ENCODE measurements at places on chromosomes 7 and 10. TPM values are rescaled to one million over a fixed set of nuclear protein-coding genes. Genes with fewer than 3 reads are reported as not detected.

GRCh38 chr10:99656199-99657064 is 2.9 kb upstream of the ENTPD7 start:
- DNase-seq: no peak

Gene DBF4
- 9.4 TPM for total RNA-seq

Gene SH2D4B
- not detected for total RNA-seq

DNA sequence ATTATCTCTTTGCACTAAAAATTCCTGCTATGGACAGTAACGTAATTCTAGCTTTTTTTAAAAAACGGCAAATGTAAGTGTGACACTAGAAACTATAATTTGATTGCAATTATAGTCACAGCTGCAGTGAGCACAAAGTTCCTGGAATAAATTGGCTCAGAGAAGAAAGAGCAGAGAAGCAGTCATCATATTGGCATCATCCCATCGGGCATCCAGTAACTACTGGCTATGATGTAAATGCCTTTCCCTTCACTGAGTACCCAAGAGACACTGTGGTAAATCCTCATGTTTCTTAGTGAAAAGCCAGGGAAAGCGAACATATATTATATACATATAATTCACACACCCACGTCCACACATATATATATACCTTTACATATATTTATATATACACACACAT is 43.6 kb downstream of the PIP4K2A start:
- DNase-seq: peak; percentile 67

- DNase-seq: no peak
Measured at GRCh38 chr10:87658858-87659555, 671 bp upstream of the PAPSS2 start.

DNA sequence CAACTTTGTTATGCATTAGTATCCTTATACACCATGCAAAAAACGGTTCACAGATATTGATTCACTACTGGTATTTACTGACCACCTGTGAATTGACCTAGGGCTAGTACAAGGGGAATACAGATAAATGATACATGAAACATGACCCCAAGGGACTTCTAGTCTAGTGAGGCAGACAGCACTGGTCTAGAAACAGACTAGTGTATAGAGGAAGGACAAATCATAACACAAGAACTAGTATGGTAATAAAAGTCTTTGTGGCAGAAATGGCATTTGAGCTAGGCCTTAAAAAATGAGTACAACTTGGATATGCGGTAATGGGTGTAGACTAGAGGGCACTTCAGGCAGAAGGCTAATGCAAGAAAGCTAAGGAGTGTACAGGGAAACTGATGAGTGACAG is 86.6 kb downstream of the SLC25A13 start:
- no peak for DNase-seq

DNA sequence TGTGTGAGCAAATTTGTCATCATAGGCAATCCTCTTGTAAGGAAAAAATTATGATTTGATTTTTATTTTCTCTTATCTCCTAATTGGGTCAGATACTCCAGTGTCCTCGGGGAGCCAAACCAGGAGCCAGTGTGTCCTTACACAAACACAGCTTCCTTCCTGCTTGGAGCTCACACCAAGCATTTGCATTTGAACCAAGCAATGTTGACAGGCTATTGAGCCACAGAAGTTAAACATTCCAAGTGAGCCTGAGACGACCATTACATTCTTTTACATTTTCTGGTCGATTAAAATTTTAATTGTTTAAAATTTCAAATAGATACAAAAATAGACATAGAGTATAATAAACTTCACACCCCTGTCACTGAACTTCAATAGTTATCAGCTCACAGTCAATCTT is 194.8 kb downstream of the CFTR start:
- no peak for DNase-seq

Gene ATP6V0A4
- 0.25 TPM for total RNA-seq

Gene ERVW-1
- total RNA-seq: 0.19 TPM

- no peak for DNase-seq
Measured at GRCh38 chr7:130096243-130096827, 26.0 kb downstream of the KLHDC10 start.

DNA sequence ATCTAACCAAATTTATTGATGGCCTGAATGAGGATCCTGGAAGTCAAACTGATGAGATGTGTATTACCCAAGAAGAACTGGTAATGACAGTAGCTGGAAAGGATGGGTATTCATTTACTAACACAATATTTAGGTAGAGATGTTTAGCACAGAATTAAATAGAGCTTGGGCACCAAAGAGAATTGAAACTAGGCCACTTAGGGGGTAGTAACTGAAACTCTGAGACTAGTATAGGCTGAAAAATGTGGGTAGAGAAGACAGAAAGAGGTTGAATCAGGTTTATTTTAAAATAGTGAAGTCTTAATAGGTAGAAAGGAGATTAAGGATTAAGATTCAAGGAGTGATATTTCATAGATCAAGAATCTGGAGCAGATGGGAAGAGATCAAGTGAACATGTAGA is 155.8 kb downstream of the MLLT10 start:
- no peak for DNase-seq

DNA sequence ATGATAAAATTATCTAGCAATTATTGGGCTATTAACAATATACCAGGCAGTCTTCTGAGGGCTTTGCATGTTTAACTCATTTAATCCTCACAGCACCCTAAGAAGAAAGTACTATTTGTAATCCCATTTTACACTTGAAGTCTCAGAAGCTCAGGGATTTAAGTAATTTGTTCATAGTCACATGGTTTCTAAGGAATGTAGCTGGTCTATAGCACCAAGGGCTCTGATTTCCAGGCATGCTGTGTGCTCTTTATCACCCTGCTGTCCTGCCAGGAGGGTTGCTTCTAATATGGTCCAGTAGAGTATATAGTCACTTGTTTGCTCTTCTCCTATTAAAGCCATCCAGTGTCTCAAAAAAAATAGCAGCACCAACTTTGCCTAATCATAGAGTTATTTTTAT is 417.2 kb downstream of the PLXDC2 start:
- no peak for DNase-seq

DNA sequence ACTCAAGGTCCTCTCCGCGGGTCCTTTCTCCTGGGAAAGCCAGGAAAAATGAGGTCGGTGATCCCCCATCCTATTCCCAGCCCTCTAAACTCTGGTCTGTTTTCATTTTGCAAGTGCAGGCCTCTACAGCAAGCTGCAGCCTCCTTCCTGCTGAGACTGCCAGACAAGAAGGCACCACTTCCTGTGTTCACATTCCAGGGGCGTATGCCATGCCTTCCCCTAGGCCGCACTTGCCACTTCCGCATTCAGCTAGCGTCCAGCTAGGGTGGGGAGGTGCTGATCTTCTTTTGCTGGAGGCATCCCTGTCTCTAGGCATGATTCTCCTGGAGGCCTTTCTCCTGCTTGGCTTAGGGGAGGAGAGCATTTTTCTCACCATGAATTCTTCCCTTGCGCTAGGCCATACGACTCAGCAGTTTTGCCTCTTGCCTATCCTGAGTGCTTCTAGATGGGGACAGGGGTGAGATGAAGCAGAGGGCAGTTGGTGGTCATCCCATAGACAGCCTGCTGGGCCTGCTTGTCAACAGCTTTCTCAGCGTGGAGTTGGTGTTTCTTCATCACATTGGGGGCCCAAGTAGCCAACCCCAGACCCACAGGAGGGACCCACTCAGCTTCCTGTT is 328.9 kb downstream of the RPS24 start:
- DNase-seq: no peak

DNA sequence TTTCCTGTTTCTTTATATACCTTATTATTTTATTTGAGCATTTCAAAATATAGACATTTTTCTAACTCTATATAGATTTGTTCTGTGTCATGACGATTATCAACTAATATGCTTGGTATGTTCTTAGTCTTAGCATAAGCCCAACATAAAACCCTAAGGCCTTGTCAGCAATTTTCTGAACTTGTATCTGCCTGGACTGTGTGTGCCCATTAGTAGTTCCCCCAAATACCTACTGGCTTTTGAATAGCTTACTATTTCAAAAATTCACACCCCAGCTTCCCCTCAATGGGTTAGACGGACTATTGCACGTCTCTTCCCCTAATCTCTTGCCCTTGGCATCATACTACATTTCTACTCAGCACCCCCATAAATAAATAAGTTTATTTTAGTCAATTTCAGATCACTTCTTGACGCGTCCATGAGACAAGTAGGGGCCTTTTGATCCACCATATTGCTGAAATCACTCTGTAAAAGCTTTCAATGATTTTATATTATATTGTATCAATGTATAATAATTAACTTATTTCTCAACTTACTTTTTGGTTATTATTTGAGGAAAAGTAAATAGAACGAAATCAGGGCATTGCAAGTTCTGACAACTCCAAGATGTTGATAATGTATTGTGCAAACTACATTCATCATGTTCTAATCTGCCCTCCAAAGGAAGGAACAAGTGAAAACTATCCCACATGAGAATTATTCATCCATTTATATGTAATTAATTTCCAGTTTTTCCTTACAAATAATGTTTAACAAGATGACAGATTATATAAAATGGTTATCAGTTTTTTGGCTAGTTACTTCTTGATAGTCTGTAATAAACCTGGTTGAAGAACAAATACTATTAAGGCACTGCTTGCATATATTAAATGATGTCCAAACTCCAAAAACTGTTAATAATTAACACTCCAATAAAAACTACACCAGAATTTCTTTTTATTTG is 1.1 kb upstream of the AKR1C3 start:
- no peak for DNase-seq

DNA sequence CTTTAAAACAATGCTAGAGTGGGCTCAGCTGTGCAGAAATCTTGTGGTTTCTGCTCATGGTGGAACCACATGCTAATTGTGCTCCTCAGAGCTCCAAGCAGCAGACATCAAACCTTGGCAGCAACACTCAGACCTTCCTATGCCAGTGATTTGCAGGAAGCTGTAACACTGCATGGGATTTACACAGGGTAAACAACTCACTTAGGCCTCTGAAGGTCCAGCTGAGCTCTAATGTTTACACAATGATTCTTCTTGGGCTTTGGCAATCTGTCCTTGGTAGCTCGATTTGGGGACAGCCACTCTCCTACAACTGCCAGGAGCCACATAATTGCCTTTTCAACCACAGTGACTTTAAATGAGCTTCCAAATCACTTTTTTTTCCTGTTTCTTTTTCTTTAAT is 97.7 kb upstream of the PDLIM1 start:
- no peak for DNase-seq

GRCh38 chr10:878333-878759 is 53.2 kb downstream of the LARP4B start:
- no peak for DNase-seq

GRCh38 chr7:6256677-6257535 is 15.5 kb downstream of the CYTH3 start:
- peak; percentile 79 for DNase-seq

Gene HOXA11
- total RNA-seq: not detected

Gene WNT8B
- not detected for total RNA-seq

GRCh38 chr7:18222636-18223035 is 195.0 kb upstream of the PRPS1L1 start:
- DNase-seq: no peak

DNA sequence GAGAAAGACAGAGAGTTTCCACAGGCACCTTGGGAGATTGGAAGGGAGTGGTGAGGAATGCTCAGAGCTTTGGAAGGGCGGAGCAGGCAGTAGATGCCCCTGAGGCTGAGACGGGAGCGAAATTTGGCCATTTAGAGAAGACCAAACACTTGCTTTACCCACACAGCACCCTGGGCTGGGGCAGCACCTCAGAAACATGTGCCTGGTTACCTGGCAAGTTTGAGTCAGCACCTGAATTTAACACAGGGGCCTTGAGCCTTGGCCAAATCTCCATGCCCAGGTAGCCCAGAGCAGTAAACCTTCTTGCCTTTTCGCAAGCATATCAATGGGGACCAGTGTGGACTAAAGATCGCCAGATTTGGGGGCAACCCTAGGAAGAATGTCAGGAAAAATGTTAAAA is 111.9 kb upstream of the NFE2L3 start:
- DNase-seq: no peak

GRCh38 chr10:12974491-12975199 is 26.9 kb downstream of the CCDC3 start:
- no peak for DNase-seq

DNA sequence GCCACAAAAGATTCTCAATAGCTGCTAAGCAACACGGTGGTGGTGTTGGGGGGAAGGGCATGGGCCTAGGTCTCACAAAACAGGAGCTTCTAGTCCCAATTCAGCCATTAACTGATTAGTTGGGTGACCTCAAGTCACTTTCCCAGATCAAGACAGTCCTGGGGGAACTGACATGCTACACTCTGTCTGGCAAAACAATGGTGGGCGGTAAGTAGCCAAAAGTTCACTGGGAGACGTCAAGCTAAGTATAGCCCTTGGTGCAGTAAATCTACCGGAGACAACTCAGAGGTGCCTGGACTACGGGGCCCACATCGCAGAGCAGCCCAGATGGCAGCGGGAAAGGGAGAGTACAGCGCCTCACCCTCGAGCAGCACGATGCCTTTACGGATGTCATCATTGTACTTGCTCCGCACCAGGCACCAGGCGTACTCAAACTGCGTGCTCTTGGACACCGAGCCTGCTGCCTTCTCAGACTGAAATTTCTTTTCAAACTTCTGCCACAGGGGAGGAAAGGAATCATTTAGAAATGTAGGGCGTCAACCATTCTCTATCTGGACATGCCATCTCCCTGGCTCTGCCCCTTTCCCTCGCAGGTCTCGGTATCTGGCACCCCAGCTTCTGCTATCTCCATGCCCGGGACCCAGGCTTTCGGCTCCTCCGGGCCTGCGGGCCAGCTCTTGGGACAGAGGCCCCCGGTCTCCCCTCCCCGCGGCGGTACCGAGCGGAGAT is 1.1 kb downstream of the FIS1 start:
- peak; percentile 29 for DNase-seq

DNA sequence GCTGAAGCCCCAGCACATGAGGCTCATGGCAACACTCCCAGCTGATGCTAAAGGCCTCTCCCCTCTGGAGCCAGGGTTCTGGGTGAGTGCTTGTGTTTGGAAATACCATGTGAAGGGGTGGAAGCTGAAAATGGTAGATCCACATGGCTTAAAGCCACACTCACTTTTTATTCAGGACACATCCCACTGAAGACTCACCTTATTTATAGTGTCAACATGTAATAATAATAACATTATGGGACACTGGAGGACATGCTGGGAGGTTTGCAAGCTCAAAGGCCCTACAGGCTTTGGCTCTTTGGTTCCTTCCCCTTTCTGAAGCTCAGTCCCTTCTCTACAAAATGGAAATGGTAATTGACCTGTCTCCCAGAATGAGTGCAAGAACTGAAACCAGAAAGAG is 318.0 kb downstream of the GRID1 start:
- DNase-seq: no peak
